ENCODE measurements at places on chromosomes 7 and 10.

DNA sequence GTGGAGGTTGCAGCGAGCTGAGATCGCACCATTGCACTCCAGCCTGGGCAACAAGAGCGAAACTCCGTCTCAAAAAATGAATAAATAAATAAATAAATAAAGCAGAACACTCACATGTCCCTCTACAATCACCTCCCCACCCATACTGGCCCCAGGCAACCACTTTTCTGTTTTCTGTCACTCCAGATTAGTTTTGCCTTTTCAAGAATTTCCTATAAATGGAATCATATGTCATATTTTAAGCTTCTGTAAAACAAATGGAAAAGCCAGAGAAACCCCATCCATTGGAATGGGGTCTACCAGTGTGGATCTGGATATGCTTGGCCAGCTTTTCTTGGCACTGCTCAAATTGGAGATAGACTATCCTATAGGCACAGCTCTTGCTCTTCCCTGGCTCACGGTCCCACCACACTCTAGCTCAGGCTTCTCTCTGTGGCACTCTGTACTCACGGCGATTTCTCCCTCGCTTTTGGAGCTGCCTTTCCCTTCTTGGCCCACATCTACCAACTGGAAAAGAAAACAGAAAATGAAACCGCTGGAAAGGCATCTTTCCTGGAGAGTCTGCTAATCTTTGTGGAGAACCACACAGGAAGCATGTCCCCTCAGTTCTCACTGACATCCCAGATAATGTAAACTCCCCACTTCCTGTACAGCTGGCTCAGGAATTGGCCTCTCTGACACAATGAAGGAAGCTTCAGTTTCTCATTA is 210.1 kb downstream of the JCAD start:
- no peak for DNase-seq

- DNase-seq = no peak
Observed at GRCh38 chr10:61439058-61439609, 14.0 kb downstream of the TMEM26 start.

DNA sequence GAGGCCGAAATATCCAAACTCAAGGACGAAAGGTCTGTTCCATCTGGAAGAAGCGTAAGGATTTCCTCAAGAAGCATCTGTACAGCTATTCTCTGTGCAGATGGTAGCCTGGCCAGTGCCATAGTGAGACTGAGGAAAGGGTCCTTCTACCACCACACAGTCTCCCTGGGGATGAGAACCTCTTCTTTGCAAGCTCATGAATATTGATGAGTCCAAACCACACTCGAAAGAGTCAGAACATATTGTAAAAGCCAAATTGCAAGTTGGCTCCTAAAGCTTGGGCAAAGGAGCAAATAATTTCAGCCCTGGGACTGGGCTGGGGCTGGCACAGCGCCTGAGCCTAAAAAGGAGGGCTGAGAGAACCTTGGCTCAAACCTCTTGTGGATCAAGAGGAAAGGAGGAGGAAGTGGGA is 66.1 kb upstream of the PIP4K2A start:
- no peak for DNase-seq

GRCh38 chr7:120337308-120337907 is 64.4 kb downstream of the KCND2 start:
- no peak for DNase-seq

DNA sequence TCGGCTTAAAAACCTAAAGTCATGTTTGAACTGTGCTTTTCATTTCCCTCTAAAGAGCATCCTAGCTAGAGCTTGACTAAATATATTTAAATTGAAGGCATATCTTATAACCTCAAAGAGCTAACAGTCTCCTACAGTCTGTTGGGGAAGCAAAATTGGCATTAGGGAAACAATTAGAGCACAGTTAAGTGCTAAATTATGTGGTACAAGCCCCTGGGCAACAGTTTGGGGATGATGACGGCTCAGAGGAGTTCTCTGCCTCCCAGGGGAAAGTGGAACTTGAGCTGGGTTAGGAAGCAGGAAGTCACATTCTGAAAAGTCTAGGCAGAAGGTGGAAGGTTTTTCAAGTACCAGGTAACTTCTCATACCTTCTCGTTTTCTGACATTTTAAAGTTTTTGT is 18.6 kb upstream of the GOT1 start:
- no peak for DNase-seq

DNA sequence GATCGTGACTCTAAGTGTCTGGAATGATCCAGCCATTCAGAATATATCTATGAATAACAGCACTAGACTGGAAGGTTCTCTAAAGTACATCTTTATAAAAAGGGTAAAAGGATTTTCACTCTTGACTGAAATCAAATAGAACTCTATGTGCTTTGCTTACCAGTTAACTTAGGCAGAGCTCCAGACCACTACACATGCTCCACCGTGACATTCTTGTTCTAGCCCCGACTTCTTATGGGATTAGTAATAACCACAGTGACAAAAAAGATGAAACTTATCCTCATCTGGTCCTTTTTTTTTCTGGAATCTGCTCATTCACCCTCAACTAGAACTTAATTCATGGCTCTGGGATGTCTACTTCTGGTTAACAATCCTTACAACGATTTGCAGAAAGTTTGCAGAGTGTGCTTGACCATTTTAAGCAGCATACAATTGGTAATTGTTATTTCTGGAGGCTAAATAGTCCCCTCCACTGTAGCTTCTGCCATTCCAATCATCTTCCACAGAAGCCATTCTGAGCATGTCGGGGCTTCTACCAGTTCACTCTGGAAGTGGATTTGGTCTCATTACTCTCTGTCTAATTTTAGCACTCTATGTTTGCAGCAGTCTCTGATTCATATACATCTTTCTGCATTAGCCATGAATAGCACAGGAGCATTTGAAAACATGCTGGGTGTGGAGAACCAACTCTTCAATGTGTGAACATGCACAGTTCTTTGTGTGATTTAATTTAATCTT is 163.7 kb upstream of the CDC14C start:
- DNase-seq = no peak

DNA sequence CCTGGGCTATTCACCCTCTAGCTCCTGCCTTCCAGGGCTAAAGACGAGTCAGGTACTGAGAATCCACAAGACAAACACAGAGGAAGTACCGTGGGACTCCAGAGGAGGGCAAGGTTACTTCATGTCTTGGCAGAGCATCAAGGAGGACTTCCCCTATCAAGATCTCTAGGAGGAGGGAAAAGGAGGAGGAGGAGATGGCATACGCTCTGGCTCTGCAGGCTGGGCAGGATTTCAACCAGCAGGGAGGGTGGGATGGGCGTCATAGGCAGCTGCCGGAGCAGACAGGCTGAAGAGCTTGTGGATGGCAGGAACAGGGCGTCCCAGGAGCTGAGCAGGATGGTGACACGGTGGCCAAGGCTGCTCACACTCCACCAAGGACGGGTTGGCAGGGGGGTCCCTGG is 21.3 kb downstream of the MDH2 start:
- DNase-seq = peak; percentile 79

GRCh38 chr7:39816462-39817060 is 133.5 kb upstream of the CDK13 start:
- DNase-seq = no peak

DNA sequence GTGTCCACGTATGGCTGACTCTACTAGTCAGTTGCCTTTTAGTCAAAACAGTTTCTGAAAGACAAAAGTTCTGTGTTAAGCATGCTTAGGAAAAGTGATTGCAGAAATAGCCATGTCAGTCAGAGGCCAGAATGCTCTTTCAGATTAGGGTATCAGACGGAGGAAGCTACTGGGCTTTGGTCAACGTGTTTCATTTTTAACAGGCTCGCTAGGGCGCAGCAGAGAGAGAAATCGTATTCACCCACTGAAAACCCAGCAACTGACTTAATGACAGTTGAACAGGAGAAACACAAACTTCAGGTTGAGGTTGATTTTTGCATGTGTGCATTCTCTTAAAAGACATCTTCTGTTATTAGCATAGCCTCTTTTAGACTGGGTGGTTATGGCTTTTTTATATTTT is 322.6 kb upstream of the KIAA1217 start:
- DNase-seq = peak; percentile 34

GRCh38 chr10:50874723-50875122 is 10.7 kb downstream of the A1CF start:
- no peak for DNase-seq

DNA sequence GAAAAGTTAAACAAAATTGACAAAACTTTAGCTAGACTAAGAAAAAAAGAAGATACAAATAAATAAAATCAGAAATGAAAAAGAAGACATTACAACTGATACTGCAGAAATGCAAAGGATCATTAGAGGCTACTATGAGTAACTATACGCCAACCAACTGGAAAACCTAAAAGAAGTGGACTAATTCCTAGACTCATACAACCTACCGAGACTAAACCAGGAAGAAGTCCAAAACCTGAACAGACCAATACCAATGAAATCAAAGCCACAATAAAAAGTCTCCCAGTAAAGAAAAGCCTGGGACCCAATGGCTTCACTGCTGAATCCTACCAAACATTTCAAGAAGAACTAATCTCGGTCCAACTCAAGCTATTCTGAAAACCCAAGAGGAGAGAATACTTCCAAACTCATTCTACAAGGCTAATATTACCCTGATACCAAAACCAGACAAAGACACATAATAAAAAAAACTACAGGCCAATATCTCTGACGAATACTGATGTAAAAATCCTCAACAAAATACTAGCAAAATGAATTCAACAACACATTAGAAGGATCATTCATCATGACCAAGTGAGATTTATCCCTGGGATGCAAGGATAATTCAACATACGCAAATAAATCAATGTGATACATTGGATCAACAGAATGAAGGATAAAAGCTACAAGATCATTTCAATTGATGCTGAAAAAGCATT is 20.3 kb downstream of the ELAPOR2 start:
- DNase-seq = no peak

GRCh38 chr7:149125863-149126661 is at the start of gene ZNF425:
Gene ZNF425, minus strand, starts transcription at chr7:149126324. Its CDS starts 111 bp downstream, at chr7:149126213.
- DNase-seq = peak; percentile 93

- no peak for DNase-seq
Observed at GRCh38 chr7:111839261-111839660, 277.0 kb upstream of the IMMP2L start.

DNA sequence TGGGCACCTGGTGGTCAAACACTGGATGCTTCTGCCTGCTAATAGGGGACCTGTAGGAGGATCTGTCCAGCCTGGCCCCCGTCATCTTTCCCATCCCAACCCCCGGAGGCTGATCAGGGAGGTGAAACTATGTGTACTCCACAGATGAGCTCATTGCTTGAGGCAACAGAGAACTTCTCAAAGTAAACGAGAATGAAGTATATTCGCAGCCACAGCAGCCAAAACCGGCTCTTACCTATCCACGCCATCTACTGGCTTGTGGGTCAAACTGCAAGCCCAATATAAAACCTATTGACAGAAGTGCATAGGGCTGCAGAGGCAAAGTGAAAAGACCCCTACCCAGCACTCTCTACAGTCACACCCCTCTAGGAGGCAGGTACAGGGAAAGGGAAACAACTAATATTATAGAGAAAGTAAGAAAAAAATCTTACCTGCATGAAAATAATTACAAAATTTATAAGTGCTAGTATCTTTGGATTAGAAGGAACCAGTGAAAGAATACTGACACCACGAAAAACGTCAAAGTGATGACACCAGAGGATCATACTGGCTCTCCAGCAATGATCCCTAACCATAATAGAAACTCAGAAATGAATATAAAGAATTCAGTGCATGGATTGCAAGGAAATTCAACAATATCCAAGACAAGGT is 973.5 kb downstream of the ANKRD7 start:
- peak; percentile 68 for DNase-seq

- peak; percentile 44 for DNase-seq
Observed at GRCh38 chr7:74012842-74013249, 15.1 kb upstream of the ELN start.

DNA sequence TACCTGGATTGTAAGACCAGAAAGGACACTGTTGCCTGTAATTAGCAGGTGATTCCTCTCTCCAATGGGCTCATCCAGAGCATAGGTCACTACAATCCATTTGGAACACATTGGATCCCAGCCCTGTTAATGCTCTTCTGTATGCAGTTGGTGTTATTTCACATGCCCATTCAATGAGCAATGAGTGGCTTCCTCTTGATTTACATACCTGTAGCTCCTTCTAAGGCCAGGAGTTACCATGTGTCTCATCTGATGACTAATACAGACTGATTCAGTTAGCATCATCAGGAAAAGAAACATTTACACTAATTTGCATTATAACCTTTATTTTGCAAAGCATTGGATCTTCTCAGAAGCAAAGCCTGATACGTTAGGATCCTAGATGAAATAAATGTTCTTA is 83.1 kb upstream of the NPVF start:
- no peak for DNase-seq

DNA sequence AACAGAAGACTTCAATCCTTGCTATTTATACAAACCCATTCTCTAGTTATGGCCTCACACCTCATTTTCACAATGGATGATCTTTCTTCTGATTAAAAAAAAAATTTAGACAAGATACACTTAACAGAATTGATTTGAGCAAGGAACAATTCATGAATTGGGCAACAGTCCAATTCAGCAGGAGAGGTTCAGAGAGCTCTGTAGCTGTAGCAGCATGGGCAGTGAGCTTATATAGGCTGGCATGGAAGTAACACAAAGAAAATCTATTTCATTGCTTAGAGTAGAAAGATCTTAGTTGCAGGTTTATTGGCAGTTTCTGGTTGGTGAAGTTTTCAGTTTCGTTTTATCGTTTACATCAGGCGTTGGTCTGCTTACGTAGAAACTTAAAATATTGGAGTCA is 23.0 kb upstream of the LRGUK start:
- no peak for DNase-seq

DNA sequence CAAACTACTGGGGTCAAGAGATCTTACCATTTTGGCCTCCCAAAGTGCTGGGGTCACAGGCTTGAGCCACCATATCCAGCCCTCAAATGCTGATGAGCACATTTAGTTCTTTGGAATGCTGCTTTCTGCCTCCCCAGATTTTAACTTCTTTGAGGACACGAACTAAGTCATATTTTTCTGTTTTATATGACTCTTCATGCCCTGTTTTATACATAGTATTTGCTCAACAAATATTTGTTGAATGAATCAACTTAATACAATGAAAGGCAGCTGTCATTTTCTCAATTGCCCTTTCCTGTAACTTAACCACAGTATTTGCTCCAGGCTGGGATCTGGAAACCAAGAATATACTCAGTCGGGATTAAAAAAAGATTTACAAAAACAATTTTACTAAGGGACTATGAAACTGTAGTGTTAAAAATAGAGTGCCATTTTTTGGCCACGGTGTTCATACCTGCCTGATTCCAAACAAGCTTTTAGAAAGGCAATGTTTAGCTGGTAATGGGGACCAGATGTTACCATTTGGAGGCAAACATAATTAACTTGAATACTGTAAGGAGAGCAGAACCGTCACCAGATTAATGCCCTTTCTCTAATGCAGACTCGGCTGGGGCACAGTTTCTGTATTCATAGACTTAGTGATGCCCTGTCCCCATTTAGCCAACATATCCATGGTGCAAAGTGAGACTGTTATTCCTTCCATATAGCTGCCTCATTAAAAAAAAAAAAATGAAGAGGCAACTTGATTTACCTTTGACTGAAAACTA is 117.6 kb downstream of the NRP1 start:
- no peak for DNase-seq

GRCh38 chr10:69497231-69497561 is 45.9 kb downstream of the TSPAN15 start:
- no peak for DNase-seq

DNA sequence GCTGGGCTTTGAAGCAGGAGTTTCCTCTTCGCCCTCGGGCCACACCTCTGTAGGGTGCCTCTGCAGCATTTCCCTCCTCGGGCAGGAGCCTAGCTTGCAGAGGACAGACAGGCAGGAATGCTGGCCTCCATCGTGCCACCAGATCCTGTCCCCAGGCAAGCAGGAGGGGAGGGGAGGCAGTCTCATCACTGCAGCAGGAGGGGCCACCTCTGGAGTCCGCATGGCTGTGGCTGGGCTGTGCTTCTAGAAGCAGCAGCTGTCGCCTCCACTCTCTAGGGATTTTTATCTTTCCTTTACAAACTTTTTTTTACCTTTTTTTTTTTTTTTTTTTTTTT is 181.4 kb downstream of the CUX1 start:
- DNase-seq = peak; percentile 73
